ENCODE measurements at places on chromosomes 7 and 10. TPM values are rescaled to one million over a fixed set of nuclear protein-coding genes. Genes with fewer than 3 reads are reported as not detected.

- no peaks in the 10 kb centered on the region for H3K36me3 ChIP-seq
- DNase-seq = no peak
- H3K27me3 ChIP-seq = no peaks in the 10 kb centered on the region
- H3K27ac ChIP-seq = no peak overlapping the region
These were observed 113.2 kb upstream of the DGKB start for GRCh38 chr7:15015545-15016314.

DNA sequence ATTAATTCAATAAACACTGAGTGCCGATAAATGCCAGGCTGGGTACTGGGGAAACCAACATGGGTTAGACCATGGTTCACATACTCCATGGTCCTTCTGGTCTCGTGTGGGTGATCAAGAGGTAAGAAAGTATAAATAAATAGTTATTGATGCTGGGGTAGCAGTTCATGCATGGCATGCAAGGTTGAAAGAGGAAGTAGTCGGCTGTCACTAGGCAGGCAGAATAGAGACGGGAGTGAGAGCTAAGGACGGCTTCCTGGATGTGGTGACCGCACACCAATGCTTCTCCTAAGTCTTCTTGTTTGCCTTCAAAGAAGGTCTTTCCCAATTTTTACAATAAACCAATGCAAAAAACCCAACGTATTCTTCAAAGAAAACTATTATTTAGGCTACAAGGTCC lies 208.6 kb downstream of the ADAM12 start:
- no peak overlapping the region for H3K4me3 ChIP-seq
- no peak overlapping the region for H3K27ac ChIP-seq
- DNase-seq = no peak
- H3K36me3 ChIP-seq = no peaks in the 10 kb centered on the region
- H3K27me3 ChIP-seq = peaks cover 3% of the 10 kb centered on the region
- no peaks in the 10 kb centered on the region for H3K4me1 ChIP-seq

- H3K4me1 ChIP-seq = peaks cover 13% of the 10 kb centered on the region
- no peaks in the 10 kb centered on the region for H3K36me3 ChIP-seq
- H3K27ac ChIP-seq = no peak overlapping the region
- no peaks in the 10 kb centered on the region for H3K27me3 ChIP-seq
- DNase-seq = no peak
These were observed 137.4 kb downstream of the FAM53B start for GRCh38 chr10:124606822-124607221.

DNA sequence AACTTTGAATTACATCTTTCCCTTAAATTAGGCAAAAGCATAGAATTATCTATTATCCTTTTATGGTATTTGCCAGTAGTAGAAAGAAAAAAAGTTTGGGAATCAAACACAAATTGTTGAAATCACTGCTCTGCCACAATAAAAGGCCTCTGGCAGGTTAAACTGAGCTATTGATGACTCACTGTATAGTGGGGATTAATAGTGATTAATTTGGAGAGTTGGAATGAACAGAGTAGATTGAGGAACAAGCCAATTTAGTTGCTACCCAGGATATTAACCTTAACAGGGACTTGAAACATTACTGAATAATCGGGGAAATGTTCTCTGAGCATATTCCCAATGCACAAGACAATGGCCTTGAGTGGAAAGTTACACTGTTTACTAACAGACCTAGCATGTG lies 33.1 kb downstream of the MASTL start:
- H3K4me1 ChIP-seq = no peaks in the 10 kb centered on the region
- H3K36me3 ChIP-seq = peaks cover 19% of the 10 kb centered on the region
- no peak overlapping the region for H3K4me3 ChIP-seq
- no peak for DNase-seq

DNA sequence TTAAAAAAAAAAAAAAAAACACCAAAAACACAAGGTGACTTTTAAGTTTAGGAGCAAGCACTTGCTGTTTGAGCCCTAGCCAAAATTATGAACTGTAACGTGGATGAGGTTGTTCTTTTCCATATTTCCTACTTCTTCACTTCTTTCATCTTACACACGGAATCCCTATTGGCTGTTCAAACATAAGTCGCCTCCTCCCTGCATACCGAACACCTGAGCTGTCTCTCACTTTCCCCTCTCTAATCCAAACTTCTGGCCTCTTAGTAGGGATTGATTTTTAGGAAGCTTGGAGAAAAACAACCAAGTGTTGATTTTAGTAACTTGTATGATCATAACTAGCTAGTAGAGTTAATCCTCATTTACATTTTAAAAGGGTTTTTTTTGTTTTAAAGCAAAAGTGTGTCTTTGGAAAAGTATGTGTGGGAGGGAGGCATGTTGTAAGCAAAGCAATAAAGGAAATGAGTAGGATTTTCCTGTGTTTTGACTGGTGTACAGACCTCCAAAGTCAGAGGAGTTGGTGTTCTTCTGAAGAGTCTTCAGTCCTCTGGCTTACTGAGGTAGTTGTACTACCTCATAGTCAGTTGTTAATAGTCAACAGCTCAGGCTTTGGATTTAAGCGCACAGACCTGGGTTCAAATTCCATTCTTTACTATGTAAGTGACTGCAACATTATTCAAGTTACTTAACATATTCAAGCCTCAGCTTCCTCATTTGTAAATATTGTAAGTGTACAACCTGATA lies 39.3 kb downstream of the RABGEF1 start:
- peaks cover 34% of the 10 kb centered on the region for H3K36me3 ChIP-seq
- peaks cover 17% of the 10 kb centered on the region for H3K4me1 ChIP-seq
- H3K27me3 ChIP-seq = no peaks in the 10 kb centered on the region
- no peak for DNase-seq

TUBAL3 gene
- total RNA-seq = not detected

GRCh38 chr7:110909117-110909516 lies 181.8 kb upstream of the LRRN3 start:
- peaks cover 5% of the 10 kb centered on the region for H3K36me3 ChIP-seq
- peaks cover 15% of the 10 kb centered on the region for H3K4me1 ChIP-seq
- DNase-seq = no peak
- no peaks in the 10 kb centered on the region for H3K27me3 ChIP-seq

SHTN1 gene
- not detected for total RNA-seq

- no peak for DNase-seq
- H3K27me3 ChIP-seq = peaks cover 4% of the 10 kb centered on the region
- H3K27ac ChIP-seq = no peak overlapping the region
- H3K4me1 ChIP-seq = no peaks in the 10 kb centered on the region
These were observed 15.7 kb upstream of the LAMB1 start for GRCh38 chr7:108018668-108019067.

- DNase-seq = peak; percentile 31
- no peak overlapping the region for H3K27ac ChIP-seq
- H3K36me3 ChIP-seq = peaks cover 2% of the 10 kb centered on the region
- peaks cover 1% of the 10 kb centered on the region for H3K4me1 ChIP-seq
- H3K27me3 ChIP-seq = no peaks in the 10 kb centered on the region
These were observed 21.4 kb upstream of the RSBN1L start for GRCh38 chr7:77674878-77675277.

DNA sequence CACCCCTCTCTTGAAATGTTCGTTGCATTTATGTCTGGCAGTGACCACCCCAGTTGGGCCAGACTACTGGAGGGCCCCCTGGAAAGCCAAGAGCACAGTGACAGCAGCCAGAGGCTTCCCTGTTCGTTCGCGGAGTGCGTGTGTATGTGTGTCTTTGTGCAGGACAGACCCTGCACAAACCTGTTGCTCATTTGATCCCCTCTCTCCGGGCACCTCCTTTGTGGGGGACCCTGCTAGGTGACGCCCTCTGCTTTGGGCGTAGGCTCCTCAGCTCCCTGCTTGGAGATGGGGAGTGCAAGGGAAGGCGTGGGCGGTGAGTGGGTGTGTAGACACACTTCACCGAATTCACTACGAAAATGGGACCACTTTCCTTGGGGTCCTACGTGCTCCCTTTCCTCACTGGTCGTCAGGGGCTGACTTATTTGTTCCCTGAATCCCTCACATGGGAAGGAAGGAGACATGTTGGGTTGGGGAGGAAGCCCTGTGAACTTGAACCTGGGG lies 38.7 kb downstream of the AGAP3 start:
- H3K4me1 ChIP-seq = no peaks in the 10 kb centered on the region
- no peak overlapping the region for H3K27ac ChIP-seq
- H3K36me3 ChIP-seq = peaks cover 5% of the 10 kb centered on the region
- DNase-seq = no peak
- no peaks in the 10 kb centered on the region for H3K27me3 ChIP-seq
- H3K4me3 ChIP-seq = no peak overlapping the region

GPNMB gene
- 1.2 TPM for total RNA-seq

DNA sequence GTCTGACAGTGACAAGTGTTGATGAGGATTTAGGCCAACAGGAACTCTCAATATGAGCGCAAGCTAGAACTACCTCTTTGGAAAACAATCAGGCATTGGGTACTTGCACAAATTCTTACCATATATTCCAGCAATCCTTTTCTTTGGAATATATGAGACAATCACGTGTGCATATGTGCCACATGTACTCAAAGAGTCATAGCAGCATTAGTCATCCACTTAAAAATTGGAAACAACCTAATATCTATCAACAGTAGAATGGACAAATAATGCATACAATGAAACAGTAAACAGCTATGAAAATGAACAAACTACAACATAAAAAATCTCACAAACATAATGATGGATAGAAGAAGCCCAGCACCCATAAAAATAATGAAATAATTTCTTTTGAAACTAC lies 179.7 kb downstream of the GLI3 start:
- no peaks in the 10 kb centered on the region for H3K36me3 ChIP-seq
- H3K27me3 ChIP-seq = peaks cover 2% of the 10 kb centered on the region
- H3K4me1 ChIP-seq = no peaks in the 10 kb centered on the region
- H3K27ac ChIP-seq = no peak overlapping the region
- H3K4me3 ChIP-seq = no peak overlapping the region
- DNase-seq = no peak

UCMA gene
- total RNA-seq = not detected

GRCh38 chr7:41217306-41217705 lies 485.6 kb downstream of the INHBA start:
- no peak for DNase-seq
- no peaks in the 10 kb centered on the region for H3K4me1 ChIP-seq
- no peak overlapping the region for H3K27ac ChIP-seq
- no peaks in the 10 kb centered on the region for H3K27me3 ChIP-seq

NACAD gene
- total RNA-seq = 0.31 TPM

DNA sequence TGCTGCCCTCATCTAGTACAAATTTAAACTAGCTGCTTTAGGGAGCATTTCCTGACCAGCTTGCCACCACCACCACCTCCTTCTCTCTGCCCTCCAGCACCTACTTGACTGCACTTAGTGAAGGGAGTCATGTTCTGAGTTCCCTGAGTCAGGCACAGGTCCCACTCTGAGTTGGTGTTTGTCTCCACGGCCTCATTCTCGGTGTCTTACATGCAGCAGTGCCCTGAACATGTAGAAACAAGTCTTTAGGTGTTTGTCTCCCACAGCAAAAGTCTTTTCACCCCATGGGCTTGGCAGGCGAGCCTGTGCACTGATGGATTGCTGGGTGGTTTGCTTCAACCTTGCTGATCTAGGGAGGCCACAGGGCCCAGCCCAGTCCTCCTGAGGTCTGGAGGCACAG lies 16.9 kb downstream of the TSPAN14 start:
- peak overlapping the region; percentile 39 for H3K4me3 ChIP-seq
- peak overlapping the region; percentile 88 for H3K27ac ChIP-seq
- peaks cover 90% of the 10 kb centered on the region for H3K4me1 ChIP-seq
- no peaks in the 10 kb centered on the region for H3K27me3 ChIP-seq

DNA sequence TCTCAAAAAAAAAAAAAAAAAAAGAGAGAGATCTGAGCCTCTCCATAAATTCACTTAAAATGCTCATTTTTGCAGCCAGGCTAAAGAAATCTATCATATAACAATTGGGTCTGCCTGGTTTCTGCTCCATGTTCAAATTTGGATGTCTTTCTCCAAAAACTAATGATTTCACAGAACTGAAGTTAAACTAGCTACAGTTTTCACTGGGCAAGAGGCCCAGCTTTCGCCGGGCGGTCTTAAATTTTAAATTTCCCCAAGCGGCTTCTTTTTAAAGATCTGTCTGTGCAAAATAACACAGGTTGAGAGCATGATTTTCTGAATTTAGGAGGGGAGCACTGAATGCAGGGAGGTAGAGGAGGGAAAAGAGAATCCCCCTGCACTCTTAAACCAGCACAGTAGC lies 603.4 kb downstream of the KCNMA1 start:
- peaks cover 5% of the 10 kb centered on the region for H3K4me1 ChIP-seq
- no peak overlapping the region for H3K27ac ChIP-seq
- no peaks in the 10 kb centered on the region for H3K27me3 ChIP-seq
- no peak for DNase-seq
- no peaks in the 10 kb centered on the region for H3K36me3 ChIP-seq
- no peak overlapping the region for H3K4me3 ChIP-seq

FRAT1 gene
- 3.2 TPM for total RNA-seq

ANKRD1 gene
- total RNA-seq = not detected

DNA sequence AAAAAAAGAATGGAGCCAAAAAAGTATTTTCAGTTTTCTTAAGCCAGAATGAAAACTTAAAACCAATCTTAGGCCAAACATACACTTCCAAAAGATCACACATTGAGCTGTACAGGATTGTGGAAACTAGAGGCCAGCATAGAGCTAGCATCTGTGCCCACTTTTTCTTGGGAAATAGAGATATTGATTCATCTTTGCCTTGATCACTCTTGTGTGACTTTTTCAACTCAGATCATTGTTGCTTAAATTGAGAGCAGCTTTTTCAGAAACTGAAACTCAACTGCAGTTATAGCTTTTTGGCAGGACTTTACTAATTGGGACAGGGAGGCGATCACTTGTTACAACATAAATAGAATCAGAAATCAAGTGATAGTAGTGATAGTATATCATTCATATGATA lies 132.2 kb downstream of the PRKG1 start:
- H3K4me1 ChIP-seq = no peaks in the 10 kb centered on the region
- no peak overlapping the region for H3K27ac ChIP-seq
- DNase-seq = no peak

DNA sequence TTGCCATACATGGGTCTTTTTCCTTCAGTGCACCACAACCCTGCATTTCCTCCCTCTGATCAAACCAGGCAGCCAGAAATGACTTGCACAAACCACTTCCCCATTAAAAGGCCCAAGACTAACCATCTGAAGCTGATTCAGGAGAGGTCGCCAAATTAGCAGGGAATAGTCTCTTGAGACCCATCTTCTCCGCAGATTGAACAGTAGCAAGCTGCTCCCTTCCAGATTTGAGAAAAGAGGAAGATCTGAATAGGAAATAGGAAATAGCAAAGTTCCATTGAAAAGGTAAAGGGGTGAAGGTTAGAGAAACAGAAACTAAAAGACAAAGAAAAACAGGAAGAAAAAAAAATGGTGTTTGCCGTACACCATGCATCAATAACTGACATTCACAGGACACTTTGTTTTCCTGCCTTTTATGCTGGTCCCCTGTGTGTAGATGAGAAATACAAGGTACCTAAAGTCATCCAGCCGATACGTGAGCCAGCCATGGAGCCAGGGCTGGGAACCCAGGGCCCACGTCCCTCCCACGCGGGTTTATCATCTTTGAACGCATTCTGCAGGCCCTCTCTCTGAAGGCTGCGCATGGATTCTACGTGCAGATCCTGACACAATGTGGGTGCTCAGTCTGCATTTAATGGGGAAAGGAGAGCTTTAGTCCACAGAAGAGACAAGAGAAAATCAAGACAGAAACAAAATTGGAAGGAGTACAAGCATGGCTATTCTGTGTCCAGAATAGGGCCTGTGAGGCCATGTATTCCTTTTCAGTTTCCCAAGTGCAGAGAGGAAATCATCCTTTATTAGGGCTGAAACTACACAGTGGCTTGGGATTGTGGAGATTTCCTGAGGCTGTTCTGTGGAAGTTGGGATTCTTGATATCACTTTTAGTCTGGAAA lies 268.4 kb upstream of the NPVF start:
- H3K27me3 ChIP-seq = no peaks in the 10 kb centered on the region
- H3K4me1 ChIP-seq = peaks cover 8% of the 10 kb centered on the region
- peak overlapping the region; percentile 76 for H3K27ac ChIP-seq
- H3K36me3 ChIP-seq = no peaks in the 10 kb centered on the region
- peak overlapping the region; percentile 58 for H3K4me3 ChIP-seq
- peak; percentile 3 for DNase-seq

All from activated CD8-positive, alpha-beta T cell treated with anti-CD3 and anti-CD28 coated beads for 36 hours (primary cell).